C1 segment of cervical spinal cord (tissue), 14 donors: ENCODE measurements at places on chromosomes 16 and 17.

GRCh38 chr17:82505296-82505695 is 14.2 kb upstream of the FOXK2 start:
- DNase-seq: no peak

DNA sequence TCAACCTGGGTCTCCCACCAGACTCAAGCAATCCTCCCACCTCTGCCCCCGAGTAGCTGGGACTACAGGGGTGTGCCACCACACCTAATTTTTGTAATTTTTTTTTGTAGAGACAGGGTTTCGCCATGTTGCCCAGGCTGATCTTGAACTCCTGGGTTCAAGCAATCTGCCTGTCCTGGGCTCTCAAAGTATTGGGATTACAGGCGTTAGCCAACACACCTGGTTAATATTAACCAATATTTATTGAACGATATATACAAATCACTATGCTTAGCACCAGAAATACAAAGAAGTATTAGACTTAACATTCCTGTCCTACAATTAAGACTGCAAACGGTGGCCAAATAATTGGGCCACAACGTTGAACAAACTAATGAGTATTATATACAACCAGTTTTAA is 4.2 kb downstream of the MBTD1 start:
- no peak for DNase-seq

DNA sequence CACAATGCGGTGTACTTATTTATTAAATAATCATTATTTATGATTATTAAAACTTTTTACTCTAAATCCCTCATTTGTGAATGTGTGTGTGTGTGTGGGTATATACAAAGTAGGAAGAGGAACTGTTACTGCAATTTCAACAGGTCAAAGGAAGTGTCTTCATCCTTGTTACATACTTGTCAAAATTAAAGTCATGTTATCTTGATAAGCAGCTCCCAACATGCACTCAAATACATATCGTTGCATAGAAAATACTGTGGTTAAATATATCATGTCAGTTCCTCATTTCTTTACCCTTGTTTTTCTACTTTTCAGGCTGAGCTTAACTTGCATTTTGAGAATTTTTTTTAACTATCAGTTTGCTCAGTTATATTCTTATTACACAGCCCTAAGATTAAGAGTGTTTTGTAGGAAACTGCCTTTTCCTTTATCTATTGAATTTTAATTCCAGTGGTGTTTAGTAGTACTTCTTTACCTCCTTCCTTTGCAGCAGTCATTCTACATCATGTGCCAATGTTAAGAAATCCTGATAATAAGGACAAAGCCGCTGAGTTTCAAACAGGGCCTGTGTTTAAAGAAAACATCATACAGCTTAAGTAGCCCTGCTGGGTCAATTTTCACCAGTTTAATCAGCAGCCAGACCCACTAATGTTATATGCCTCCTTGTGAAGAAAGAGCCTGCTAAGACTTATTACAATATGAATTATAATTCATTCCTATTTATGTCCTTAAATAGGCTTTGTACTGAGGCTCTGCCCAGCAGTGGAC is 7.2 kb downstream of the EFCAB5 start:
- DNase-seq: no peak

- peak; percentile 22 for DNase-seq
These were observed 26.3 kb downstream of the AARSD1 start for GRCh38 chr17:42937712-42938596.

- no peak for DNase-seq
These were observed 988 bp upstream of the IL21R start for GRCh38 chr16:27400751-27401620.

DNA sequence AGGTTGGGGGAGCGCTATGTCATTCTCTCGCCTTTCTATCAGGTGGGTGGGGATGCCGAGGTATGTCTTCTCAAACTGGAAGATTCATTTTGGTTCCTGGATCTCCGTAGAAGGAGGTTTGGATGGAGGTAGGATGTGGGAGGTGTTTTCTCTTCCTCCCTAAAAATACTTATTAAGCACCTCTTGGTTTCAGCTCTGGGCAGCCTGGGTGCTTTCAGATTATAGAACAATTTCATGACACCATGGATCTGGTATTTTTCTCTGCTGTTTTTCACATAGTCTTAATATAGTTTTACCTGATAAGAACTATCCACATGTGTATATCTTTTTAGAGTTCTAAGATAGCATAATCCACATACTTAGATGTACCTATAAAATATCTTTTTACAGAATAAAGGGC is 92.9 kb downstream of the YPEL2 start:
- DNase-seq: no peak

DNA sequence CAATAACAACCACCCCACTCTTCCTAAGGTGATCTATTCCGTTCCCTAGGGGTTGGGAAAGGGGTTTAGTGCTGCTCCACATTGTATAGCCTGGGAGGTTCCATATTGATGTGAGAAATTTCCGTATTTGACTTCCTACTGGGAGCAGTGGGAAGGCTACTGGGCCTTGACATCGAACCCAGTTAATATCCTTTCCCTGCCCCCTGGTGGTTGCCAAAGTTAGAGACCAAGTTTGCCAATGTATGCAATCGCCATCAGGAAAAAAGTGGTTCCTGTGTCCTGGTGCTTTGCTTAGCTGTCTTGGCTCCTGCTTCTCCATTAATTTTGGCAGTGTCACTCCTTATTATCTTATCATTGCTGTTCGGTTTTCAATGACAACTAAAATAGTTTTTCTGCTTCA is 914.9 kb downstream of the KCNJ2 start:
- no peak for DNase-seq

GRCh38 chr17:62601471-62601870 is 26.0 kb upstream of the MRC2 start:
- no peak for DNase-seq

DNA sequence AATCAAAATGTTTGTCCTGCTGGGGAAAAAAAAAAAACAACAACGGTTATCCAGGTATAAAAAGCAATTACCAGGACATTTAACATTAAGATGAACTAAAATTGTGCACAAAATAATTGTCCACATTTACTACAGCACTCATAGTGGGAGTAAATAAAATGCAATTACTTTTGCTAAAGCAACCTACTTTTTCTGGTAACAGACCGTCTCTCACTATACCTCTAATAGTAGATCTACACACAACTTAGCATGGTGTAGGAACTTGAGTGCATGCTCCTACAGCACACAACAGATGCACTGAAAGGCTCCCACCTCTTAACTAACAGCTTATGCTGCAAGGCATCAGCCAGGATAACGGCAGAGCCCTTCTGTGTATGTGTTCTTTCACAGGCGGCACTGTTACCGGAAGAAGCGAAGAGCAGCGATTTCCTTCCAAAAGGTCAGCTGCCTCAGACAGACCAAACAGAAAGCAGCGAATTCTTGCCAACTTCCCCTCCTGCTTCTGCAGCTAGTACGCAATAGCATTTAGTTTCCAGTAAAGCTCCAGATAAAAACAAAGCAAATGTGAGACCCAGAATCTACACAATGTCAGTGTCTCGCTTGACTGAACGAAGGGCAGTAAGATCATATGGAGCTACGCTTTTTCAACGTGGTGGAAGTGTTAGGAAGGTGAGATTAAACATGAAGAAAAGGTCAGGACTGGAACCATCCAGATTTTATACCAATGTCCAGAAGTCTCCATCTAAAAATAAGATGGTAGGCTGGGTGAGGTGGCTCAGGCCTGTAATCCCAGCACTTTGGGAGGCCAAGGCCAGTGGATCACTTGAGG is 27.6 kb downstream of the STAT5B start:
- DNase-seq: peak; percentile 80

- DNase-seq: no peak
These were observed 43.7 kb downstream of the SEC14L1 start for GRCh38 chr17:77184474-77184873.

DNA sequence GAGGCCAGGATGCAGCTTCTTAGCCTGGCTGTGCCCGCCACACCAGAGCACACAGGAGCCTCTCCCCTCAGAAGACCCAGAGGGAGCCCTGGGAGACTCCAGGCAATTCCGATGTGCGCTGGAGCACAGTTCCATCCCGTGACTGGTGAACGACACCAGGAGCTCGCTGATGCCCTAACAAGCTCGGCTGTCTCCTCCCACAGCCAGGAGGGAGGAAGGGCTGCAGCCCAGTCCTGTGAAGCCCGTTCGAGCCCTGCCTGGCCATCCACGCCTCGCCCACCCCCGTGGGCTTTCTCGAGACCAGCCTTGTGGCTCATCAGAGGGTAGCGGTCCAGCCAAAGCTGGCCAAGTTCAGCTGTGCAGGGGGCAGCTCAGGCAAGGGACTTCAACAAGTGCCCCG is 21.8 kb upstream of the RASD1 start:
- no peak for DNase-seq

DNA sequence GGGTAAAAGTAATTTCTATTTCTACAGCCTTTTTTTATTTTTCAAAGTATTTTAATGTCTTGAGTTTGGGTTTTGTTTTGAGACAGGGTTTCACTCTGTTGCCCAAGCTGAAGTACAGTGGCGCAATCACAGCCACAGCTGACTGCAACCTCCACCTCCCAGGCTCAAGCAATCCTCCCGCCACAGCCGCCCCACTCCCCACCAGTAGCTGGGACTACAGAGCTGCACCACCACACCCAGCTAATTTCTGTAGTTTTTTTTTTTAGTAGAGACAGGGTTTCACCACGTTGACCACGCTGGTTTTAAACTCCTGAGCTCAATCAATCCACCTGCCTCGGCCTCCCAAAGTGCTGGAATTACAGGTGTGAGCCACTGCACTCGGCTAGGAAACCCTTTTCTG is 44.0 kb downstream of the TUBD1 start:
- no peak for DNase-seq

GRCh38 chr17:39014044-39014794 is 47.0 kb upstream of the FBXO47 start:
- no peak for DNase-seq

- DNase-seq: no peak
These were observed 2.8 kb upstream of the IRX3 start for GRCh38 chr16:54289242-54289944.

DNA sequence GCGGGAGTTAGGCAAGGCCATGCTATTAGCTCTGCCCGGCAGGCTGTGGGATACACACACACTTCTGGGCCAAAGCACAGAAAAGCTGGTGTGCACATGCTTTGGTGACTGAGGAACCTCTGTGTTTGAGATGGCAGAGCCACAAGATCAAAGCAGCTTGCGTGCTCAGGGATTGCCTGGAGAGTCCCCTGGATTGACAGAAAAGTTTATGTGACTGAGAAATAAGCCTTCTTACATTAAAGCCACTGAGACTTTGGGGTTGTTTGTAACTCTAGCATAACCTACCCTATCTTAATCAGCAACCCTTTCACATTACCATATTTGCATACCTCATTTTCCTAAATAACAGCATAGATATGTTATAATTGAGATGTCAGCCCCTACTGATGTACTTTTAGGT is 69.3 kb downstream of the MYO1D start:
- no peak for DNase-seq

DNA sequence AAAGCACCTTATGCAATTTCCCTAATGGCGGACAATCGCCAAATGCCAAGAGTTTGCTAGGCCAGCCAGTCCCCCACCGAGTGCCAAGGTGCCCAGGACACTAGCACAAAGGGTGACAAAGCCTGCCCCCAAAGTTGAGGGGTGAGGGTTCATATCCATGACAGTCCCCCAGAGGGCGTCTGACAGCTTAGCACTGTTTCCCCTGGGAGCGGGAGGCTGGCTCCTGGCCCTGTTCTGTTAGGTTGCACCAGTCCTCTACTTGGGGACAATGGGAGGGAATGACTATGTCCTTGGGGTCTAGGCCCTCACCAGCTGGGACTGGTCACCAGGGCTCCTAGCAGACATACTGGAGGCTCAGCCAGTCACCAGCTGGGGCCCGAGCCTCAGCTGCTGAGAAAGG is 66.9 kb downstream of the MYO18A start:
- DNase-seq: no peak

DNA sequence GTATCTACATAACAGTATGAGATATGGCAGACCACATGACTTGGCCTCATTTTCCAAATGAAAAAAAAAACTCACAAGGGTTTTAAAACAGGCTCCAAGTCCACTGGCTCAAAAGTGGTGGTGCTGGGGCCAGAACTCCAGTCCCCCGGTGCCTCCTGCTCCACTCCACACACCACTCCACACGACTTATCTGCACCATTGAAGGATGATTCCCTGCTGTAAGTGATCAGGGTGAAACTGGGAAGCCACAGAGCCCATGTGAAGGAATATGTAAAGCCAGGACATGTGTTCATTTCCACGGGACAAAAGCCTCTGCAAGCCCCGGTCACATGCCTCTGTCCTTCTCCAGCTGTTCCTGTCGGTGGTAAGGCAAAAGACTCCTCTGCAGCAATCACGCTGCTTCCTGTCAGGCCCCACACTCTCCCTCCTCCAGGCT is 97.2 kb downstream of the ZNF18 start:
- no peak for DNase-seq

- no peak for DNase-seq
These were observed 9.9 kb downstream of the HAP1 start for GRCh38 chr17:41724476-41725050.

DNA sequence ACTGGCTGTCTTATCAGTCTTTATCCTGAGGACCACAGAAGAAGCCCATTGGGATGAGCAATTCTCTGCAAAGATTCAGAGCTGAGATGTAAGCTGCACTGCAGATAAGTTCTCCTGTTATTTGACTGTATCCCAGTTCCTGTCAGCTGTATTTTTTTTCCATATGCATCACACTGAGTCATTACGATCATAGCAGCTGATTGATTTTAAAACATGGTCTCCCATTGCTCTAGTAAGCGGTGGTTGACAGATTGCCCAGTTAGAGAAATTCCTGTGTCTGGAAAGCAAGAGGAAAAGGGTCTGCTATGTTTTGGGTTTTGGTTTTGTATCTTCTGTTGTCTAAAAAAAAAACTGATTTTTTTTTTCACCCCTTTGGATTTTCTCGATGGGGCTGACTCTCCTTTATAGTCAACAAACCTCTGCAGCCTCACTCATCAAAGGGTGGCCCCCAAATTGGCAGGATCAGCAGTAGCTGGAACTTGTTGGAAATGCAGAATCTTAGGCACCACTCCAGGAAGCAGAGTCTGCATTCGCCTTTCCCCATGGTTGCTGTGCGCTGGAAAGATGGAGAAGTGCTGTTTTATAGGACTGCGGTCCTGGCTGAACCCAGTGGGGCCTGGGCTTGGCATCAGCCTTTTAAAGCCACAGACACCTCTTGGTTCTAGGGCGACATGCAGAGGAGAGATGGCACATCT is 220.1 kb upstream of the MPHOSPH6 start:
- DNase-seq: no peak

- DNase-seq: no peak
These were observed 18.1 kb downstream of the USP36 start for GRCh38 chr17:78822552-78822951.

- no peak for DNase-seq
These were observed 419.8 kb upstream of the DYNLRB2 start for GRCh38 chr16:80120899-80121521.

GRCh38 chr16:10927497-10928112 is 14.7 kb downstream of the DEXI start:
- DNase-seq: no peak

DNA sequence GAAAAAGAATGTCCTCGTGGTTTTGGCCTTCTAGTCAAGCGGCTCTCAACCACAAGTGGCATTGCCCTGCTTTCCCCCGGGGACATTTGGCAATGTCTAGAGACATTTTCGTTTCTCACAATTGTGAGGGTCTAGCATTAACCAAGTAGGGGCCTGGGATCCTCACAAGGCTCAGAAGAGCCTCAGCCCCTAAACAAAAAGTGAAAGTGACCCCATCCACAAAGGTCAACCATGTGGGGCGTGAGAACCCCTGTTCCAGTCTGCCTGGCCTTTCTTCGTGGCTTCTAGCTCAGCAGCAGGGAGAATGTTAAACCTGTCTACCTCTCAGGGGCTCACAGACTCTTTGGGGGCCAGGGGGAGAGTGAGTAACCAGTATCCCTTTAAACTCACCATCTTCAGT is 4.8 kb upstream of the RPL38 start:
- DNase-seq: no peak
